ENCODE measurements at places on chromosomes 2 and 18. TPM values are rescaled to one million over a fixed set of nuclear protein-coding genes. Genes with fewer than 3 reads are reported as not detected.

GRCh38 chr2:111162718-111163331, 42.1 kb downstream of the BCL2L11 start:
- peaks cover 12% of the 10 kb centered on the region for H3K36me3 ChIP-seq
- peaks cover 9% of the 10 kb centered on the region for H3K4me1 ChIP-seq
- H3K27ac ChIP-seq = no peak overlapping the region

DNA sequence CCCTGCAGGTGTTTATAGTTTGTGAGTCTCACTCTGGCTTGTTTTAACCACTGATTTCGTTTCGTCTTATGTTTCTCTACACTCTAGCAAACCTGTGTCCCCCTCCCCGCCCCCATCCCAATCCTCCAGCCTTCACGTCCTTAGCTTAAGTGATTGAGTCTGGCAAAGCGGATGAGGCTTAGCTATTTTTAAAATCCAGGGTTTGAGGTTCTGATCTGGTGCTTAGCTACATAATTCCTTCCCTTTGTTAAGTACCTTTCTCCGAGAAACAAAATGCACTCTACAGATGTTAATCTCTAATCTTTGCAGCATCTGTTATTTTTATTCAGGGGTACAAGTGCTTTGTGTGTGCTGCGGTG, 7.8 kb downstream of the AGAP1 start:
- peaks cover 21% of the 10 kb centered on the region for H3K4me1 ChIP-seq
- H3K27ac ChIP-seq = 0 out of 2 replicates have a peak overlapping the region, but pooled peaks have one; percentile 58
- H3K27me3 ChIP-seq = no peaks in the 10 kb centered on the region
- DNase-seq = no peak

GRCh38 chr2:168245074-168245825, 2.1 kb downstream of the STK39 start:
- H3K4me3 ChIP-seq = no peak overlapping the region
- H3K36me3 ChIP-seq = no peaks in the 10 kb centered on the region
- H3K27ac ChIP-seq = no peak overlapping the region
- H3K27me3 ChIP-seq = no peaks in the 10 kb centered on the region
- DNase-seq = no peak

DNA sequence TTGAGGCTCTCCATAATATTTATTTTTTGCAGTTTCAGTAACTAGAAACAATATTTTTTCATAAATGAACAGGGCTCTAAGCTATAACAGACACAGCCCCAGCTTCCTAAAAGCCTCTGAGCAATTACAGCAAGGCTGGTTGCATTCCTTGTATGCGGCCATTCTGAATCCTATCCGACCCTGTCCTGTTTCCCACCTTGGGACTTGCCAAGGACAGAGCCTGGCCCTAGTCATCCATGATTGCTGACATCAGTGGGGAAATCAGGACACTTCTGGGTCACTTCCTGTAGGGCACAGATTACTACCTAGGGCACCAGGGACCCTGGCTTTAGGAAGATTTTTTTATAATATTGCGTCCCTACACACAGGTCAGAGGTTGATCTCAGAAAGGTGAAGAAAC, 5.5 kb downstream of the TMEM177 start:
- H3K4me3 ChIP-seq = no peak overlapping the region
- H3K4me1 ChIP-seq = peaks cover 12% of the 10 kb centered on the region

- 0 out of 2 replicates have a peak, but pooled peaks cover 2% of the 10 kb centered on the region for H3K4me1 ChIP-seq
- DNase-seq = no peak
- no peaks in the 10 kb centered on the region for H3K27me3 ChIP-seq
- no peak overlapping the region for H3K27ac ChIP-seq
- no peak overlapping the region for H3K4me3 ChIP-seq
- H3K36me3 ChIP-seq = no peaks in the 10 kb centered on the region
Measured at GRCh38 chr2:181228661-181229060, 228.5 kb upstream of the ITGA4 start.

DNA sequence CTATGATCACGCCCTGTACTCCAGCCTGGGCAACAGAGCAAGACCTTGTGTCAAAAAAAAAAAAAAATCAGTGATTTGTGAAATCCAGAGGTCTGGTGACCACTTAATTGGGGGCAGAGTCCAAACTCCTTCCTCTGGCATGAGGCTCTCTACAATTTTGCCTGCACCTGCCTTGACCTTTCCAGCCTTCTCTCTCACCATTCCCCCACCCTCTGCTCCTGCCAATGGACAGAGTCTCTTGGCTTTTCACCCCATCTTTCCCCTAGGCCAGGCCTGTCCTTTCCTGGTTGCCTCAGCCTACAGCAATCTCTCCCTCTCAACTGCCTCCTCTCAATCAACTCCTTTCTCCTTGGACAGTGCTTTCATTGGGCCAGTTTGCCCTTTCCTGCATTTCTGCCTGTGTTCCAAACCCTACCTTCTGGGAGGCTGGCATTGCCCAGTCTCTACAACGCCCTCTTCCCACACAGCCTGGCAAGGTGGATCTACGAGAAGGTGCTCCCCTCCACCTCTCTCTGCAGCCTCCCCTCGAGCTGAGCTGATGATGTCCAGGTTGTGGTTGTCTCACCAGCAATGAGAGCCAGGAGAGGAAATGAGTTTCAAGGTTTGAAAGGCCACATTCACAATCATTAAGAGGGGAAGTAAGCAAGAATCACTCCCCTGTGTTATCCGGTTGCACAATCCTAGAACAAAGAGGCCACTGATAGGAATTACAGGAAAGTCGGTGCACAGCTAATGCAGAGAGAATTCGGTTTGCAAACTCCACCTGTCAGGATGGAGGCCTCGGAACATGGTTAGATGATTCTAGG, 39.5 kb upstream of the NPAS2 start:
- no peak overlapping the region for H3K27ac ChIP-seq
- H3K4me1 ChIP-seq = peaks cover 2% of the 10 kb centered on the region
- no peak for DNase-seq
- H3K4me3 ChIP-seq = no peak overlapping the region
- no peaks in the 10 kb centered on the region for H3K27me3 ChIP-seq

GRCh38 chr2:181683518-181684453, 3.5 kb upstream of the NEUROD1 start:
- peak overlapping the region; percentile 66 for H3K4me3 ChIP-seq
- DNase-seq = peak; percentile 47
- no peak overlapping the region for H3K27ac ChIP-seq
- H3K36me3 ChIP-seq = no peaks in the 10 kb centered on the region

GRCh38 chr2:184830531-184830930, 232.2 kb downstream of the ZNF804A start:
- no peak overlapping the region for H3K27ac ChIP-seq
- no peaks in the 10 kb centered on the region for H3K27me3 ChIP-seq
- no peaks in the 10 kb centered on the region for H3K4me1 ChIP-seq
- no peaks in the 10 kb centered on the region for H3K36me3 ChIP-seq
- no peak overlapping the region for H3K4me3 ChIP-seq
- DNase-seq = no peak

DNA sequence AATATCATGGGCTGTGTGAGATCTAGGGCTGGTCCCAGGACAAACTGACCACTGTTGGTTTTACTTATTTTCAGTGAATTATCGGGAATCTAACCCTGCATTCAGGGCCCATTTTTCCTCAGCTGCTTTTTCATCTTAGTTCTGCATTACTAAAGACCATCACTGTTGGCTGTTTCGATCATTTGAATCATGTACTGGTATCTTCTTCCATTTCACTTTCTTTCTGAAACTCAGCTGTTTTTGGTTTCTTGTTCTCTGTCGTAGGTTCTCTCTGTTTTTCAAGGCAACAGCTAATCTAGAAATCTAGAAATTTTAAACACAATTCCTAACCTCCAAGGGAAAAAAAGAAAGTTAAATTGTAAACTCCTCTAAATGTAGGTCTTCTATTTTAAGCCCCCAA, 159.9 kb upstream of the SESTD1 start:
- H3K27ac ChIP-seq = no peak overlapping the region
- no peak for DNase-seq
- no peak overlapping the region for H3K4me3 ChIP-seq

DNA sequence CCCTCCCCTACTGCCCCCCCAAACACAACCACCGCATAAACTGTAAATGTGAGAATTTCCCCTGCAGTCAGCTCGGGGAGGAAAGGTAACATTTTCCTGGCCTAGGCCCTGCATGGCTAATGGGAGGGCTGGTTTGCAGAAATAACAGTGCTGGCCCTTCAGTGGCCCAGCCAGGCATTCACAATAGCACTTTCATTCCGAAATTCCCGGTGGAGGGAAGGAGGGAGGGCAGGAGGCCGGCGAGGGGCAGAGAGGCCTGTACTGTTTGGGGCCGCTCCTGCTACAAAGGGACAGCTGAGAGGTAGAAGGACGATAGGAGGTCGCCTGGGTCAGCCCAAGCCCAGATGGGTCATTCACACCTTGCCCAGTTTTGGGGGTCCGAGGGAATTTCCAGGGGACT, 11.3 kb downstream of the CYP26B1 start:
- no peak for DNase-seq
- peaks cover 8% of the 10 kb centered on the region for H3K4me1 ChIP-seq
- H3K27me3 ChIP-seq = peaks cover 19% of the 10 kb centered on the region
- H3K36me3 ChIP-seq = no peaks in the 10 kb centered on the region
- H3K27ac ChIP-seq = no peak overlapping the region

GRCh38 chr2:230134496-230135129, 65.9 kb upstream of the SLC16A14 start:
- no peaks in the 10 kb centered on the region for H3K36me3 ChIP-seq
- no peak for DNase-seq
- no peak overlapping the region for H3K27ac ChIP-seq
- no peaks in the 10 kb centered on the region for H3K4me1 ChIP-seq

DNA sequence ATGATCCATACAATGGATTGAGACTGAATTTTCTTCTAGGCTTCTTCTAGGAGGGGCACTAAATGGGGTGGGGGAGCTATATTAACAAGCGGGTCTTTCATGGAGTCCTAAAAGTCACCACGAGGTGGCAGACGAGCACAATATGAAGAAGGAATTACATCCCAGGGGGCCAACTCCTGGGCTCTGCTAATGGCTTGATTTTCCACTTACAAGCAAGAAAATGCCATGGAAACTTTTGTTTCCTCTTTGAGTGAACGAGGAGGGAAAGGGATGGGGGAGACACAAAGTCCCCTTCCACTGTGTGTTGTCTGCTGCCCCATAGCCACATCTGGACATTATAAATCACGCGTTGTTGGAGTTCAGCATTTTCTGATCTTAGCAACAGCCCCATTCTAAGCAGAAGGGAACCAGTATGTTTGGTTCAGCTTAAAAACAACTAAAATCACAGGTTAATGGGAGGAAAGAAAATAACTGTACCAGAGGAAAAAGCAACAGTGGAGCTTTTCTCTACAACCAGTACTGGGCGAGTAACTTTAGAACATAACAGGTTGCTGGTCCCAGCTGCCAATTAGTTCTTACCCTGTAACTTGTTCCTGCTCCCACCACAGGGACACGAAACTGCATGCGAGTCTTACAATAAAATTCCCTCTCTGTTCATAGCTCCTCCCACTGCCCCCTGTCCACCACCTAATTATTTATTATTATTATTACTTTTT, 285.0 kb upstream of the PARD3B start:
- no peaks in the 10 kb centered on the region for H3K36me3 ChIP-seq
- peaks cover 9% of the 10 kb centered on the region for H3K4me1 ChIP-seq
- no peak overlapping the region for H3K4me3 ChIP-seq
- no peak overlapping the region for H3K27ac ChIP-seq
- H3K27me3 ChIP-seq = no peaks in the 10 kb centered on the region

- H3K27me3 ChIP-seq = no peaks in the 10 kb centered on the region
- H3K27ac ChIP-seq = no peak overlapping the region
- no peaks in the 10 kb centered on the region for H3K4me1 ChIP-seq
Measured at GRCh38 chr18:24086082-24086481, 52.8 kb upstream of the CABYR start.

DNA sequence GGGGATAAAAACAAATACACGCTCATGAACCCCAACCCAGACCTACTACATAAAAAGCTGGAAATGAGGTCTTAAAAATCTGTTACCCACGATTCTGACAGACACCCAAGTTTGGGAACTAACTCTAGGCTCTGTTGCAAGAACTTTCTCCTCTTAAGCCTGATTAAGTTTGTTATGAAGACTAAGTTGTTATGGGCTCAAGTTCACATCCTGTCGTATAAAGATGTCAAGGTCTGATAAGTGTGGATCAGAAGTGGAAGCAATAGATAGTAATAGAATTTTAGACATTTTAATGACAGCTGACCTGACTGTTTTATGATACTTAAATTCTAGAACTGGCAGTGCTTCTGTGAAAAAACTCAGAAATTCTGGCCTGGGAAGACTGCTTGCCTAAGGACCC, 43.2 kb downstream of the LPIN2 start:
- peaks cover 3% of the 10 kb centered on the region for H3K4me1 ChIP-seq
- DNase-seq = no peak
- no peak overlapping the region for H3K27ac ChIP-seq
- H3K27me3 ChIP-seq = no peaks in the 10 kb centered on the region

- no peak overlapping the region for H3K4me3 ChIP-seq
- no peaks in the 10 kb centered on the region for H3K36me3 ChIP-seq
- H3K27ac ChIP-seq = no peak overlapping the region
- no peaks in the 10 kb centered on the region for H3K27me3 ChIP-seq
- H3K4me1 ChIP-seq = no peaks in the 10 kb centered on the region
Measured at GRCh38 chr2:143684551-143685320, 555.5 kb downstream of the ARHGAP15 start.

DNA sequence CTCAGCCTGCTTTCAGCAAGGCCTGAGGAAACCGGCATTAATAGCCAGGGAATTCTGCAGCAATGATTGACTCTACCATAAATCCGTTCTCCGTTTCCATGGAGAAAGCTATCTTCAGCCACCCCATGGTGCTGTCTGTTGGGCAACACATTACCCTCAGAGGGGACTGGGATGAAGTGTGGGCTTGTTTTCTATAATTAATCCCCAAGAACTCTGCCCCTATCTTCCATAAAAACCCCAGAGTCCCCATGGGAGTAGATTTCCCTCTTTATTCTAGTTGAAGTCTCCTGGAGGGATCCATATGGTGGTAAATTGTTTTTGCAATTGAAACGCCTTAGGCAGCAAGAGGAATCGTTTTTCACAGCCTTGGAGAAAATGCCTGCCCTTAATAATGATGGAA, 9.2 kb downstream of the G6PC2 start:
- no peak overlapping the region for H3K4me3 ChIP-seq
- H3K4me1 ChIP-seq = peaks cover 12% of the 10 kb centered on the region

DNA sequence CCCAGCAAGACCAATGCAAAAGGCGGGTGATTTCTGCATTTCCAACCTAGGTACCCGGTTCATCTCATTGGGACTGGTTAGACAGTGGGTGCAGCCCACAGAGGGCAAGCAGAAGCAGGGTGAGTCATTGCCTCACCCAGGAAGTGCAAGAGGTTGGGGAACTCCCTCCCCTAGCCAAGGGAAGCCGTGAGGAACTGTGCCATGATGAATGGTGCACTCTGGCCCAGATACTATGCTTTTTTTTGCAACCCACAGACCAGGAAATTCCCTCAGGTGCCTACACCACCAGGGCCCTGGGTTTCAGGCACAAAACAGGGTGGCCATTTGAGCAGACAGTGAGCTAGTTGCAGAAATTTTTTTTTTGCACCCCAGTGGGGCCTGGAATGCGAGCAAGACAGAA, 662.6 kb upstream of the ACVR2A start:
- no peaks in the 10 kb centered on the region for H3K4me1 ChIP-seq
- no peaks in the 10 kb centered on the region for H3K27me3 ChIP-seq
- no peaks in the 10 kb centered on the region for H3K36me3 ChIP-seq

GRCh38 chr18:33495278-33495677, 54.8 kb upstream of the CCDC178 start:
- H3K36me3 ChIP-seq = no peaks in the 10 kb centered on the region
- no peak overlapping the region for H3K27ac ChIP-seq
- DNase-seq = no peak
- no peaks in the 10 kb centered on the region for H3K4me1 ChIP-seq
- no peak overlapping the region for H3K4me3 ChIP-seq

CHAC2 gene
- 11.7 TPM for total RNA-seq

AAK1 gene
- 40.5 TPM for total RNA-seq

CSRNP3 gene
- total RNA-seq = 6.7 TPM

TBR1 gene
- total RNA-seq = not detected

UGT1A4 gene
- not detected for total RNA-seq

SLC14A1 gene
- not detected for total RNA-seq

CERKL gene
- total RNA-seq = not detected

GPR55 gene
- total RNA-seq = not detected

CPO gene
- 1.9 TPM for total RNA-seq

MAL gene
- total RNA-seq = not detected

Data from H1 (cell line).